ENCODE measurements at places on chromosomes 16 and 17.

- no peak for DNase-seq
Measured at GRCh38 chr17:15237106-15237425, 28.1 kb downstream of the PMP22 start.

- DNase-seq, result no peak
Measured at GRCh38 chr16:1932050-1933028, 10.7 kb downstream of the MSRB1 start.

- no peak for DNase-seq
Measured at GRCh38 chr17:2982854-2983253, 80.6 kb downstream of the OR1D5 start.

- DNase-seq, result no peak
Measured at GRCh38 chr17:81514739-81515529, 2.3 kb upstream of the ACTG1 start.
